ENCODE measurements at places on chromosomes 6 and 20.
A peak's percentile ranks its signal among the peaks of the same experiment; 100 is the strongest.

DNA sequence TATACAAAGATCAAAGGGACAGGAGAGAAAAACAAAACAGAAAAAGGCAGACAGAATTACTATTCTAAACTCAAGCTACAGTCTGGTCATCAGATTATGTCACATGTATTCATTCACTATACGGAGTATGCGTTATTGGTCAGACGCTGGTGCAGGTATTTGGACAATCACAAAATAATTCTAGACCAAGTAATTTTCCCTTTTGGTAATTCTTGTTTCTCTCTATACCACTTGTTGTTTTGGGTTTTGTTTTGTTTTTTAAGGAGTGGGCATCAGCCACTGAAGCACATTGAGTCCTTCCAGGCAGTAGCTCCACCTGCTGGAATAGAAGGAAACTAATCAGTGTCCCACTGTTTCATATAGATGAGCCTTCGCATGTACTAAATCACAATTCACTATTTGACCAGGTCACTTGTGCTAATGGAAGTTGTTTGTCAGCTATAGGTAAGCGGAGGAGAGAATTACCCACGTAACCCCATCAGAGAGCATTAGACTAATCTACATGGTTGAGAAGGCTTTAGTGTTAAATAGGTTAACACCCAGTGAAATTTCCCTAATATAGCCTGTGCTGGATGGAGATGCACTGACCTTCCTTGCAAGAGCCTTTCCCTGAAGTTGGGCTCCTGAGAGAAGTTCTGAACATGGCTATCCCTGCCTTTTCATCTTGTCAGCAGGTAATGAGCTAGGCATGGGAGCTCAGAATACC lies 77.9 kb downstream of the TNFAIP3 start:
- DNase-seq, result peak; percentile 48

DNA sequence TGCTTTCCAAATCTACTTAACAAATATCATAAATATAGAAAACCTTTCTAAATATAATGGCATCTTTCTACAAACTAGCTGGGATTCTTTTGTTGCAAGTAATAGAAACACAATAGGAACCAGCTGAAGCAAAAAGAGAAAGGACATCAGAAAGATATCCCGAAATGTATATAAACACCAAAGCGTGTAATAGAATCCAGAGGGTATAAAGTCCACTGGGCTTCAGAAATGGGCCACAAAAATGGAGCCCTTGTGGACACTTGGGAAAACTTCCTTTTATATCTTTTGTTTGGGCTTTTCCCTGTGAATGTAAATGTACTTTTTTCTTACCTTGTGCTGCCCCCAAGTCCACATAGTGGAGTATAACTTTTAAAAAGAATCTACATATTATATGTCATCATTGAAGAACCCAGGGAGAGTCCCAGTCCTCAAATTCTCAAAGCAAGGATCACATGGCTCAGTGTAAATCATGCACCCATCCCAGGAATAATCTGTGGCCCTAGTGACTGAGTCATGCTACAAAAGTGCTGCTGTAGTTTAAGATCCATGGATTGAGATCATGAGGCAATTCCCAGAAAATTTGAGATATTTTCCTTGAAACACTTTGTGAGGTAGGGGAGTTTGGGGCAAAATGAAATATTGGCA lies 457.0 kb downstream of the EPM2A start:
- DNase-seq, result no peak

DNA sequence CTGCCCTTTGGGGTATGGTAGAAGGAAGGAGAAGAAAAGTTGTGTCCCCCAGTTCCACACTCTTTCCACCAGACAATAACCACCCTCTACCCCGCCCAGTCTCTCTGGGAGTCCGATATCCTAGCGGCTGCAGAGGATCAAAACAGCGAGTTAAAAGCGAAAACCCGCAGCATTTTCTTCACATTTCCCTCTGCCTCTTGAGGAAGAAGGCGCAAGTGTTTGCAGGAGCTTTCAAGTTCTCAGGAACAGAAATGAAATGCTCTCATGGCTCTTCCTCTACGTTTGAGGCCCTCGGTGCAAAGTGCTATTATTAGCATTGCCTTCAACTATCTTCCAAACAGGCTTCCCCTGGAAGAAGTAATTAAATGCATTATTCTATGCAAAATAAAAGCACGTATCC lies 52.2 kb upstream of the CCDC167 start:
- peak; percentile 49 for DNase-seq

- DNase-seq, result no peak
These were observed 252.9 kb upstream of the RUNX2 start for GRCh38 chr6:45075246-45075645.

GRCh38 chr6:12245763-12246718 lies 44.1 kb upstream of the EDN1 start:
- DNase-seq, result peak; percentile 37

DNA sequence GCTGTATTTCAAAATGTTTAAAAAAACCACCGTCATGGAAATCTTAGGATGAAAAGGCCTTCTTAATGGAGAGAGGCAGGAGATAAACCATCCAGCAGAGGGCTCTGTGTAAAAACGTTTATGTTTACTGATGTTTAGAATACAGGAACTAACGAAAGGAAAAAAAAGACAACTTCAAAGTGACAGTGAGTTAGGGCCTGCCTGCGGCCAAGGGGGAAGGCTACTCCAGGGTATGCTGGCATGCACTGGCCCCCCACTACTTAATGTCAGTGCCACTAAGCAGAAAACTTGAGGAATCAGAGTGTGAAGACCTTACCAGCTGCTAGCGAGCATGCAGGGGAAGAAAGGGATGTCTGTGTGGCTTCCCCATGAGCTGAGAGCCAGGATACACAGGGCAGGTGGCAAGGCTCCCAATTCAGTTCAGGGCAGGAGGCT lies 47.7 kb downstream of the AKAP7 start:
- DNase-seq, result peak; percentile 70
